Activated CD4-positive, CD25-positive, alpha-beta regulatory T cell treated with anti-CD3 and anti-CD28 coated beads, Interleukin-2, amount 50 U/mL, for 72 hours (primary cell): ENCODE measurements at places on chromosomes 16 and 17.

GRCh38 chr16:55078699-55079410 lies 148.2 kb downstream of the IRX5 start:
- no peak for DNase-seq

DNA sequence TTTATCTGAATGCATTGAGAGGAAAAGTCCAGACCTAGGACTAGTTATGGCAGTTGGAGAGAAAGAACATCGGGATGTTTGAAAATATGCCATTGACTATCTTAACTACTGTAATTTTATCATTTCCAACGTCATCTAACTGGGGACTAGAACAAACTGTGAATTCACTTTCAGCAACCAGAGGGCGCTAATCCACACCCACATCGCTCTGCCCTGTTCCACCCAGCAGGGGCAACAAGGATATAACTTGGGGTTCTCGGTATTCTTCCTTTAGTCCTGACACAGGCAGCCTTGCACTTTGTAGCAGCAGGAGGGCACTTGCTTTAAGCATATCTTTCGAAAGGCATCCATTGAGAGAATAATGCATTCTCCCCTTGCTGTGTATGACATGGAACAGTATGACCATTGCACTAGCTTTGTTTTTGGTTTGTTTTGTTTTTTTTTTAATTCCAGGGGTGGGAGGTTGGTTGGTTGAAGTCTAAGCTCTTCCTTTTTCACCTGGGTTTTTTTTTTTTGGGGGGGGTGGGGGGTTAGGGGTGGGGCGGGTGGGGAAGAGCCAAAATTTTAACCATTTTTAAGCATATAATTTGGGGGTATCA lies 31.5 kb downstream of the SIAH1 start:
- DNase-seq = peak; percentile 50

GRCh38 chr16:57539072-57539796 lies 2.9 kb upstream of the CCDC102A start:
- DNase-seq = no peak

DNA sequence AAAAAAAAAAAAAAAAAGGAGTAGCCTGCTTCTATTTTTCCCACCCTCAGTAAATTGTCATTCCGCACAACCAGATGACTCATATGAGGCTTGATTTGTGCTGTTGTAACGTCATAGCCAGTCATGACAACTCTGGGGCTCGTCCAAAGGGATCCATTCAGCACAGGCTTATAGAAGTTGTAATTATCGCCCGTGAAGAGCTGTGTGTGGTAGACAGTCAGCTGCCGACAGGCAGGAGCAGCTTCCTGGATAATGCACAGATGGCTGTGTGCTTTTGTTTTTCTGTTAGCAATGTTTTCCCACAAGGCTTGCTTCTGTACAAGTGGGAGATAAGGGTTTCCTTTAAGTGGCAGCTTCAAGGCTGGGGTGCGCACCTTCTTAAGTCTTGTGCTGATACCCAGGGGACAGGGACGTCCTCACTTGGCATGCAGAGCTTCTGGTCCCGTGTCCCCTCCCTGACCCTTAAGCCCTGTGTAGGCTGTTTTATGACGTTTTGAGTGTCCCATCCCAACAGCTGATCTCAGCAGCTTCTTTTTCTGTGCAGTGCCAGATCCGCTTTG lies 26.0 kb downstream of the SNX29 start:
- DNase-seq = no peak

- no peak for DNase-seq
These were observed 1.5 kb downstream of the HAPSTR1 start for GRCh38 chr16:9092978-9093344.
